Suppressor macrophage (primary cell): ENCODE measurements at places on chromosomes 2 and 18.

- DNase-seq = no peak
Measured at GRCh38 chr2:25361261-25362048, 19.7 kb upstream of the DNMT3A start.

GRCh38 chr2:170585067-170585466 is 130.1 kb upstream of the SP5 start:
- DNase-seq = no peak

- DNase-seq = no peak
Measured at GRCh38 chr2:8753609-8754008, 71.8 kb downstream of the ID2 start.

DNA sequence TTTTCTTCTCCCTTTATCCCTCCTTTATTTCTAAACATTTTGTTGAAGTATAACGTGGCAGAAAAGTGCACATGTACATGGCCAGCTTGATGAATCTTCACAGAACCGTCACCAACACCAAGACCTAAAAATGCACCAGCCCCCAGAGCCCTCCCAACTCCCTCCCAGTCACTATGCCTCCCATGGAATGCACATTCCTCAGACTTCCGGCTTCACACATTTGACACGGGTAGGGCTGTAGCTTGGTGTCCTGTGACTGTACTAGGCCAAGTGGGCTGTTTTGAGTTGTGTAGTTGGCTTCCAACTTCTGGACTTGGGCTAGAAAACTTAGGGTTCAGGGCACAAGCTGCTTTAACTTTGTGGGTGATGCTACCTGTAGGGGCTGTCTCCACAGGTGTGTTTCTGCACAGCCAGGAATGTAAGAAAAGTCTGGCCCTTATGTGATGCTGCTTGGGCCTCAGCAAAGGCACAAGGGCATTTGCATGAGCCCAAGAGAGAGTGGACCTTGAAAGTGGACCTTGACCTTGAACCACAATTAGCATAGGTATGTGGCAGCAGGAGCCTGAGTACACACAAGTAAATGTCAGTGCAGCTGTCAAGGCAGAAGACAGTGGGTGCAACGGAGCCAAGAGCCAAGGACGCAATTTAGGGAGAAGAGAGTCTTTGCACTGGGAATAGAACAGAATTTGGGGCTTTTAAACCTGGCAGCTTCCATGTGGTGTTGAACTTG is 78.4 kb downstream of the SEPTIN10 start:
- DNase-seq = no peak

GRCh38 chr2:234071664-234072063 is 21.2 kb downstream of the SPP2 start:
- peak; percentile 11 for DNase-seq

- DNase-seq = no peak
Measured at GRCh38 chr2:71599646-71600236, 146.4 kb downstream of the DYSF start.

DNA sequence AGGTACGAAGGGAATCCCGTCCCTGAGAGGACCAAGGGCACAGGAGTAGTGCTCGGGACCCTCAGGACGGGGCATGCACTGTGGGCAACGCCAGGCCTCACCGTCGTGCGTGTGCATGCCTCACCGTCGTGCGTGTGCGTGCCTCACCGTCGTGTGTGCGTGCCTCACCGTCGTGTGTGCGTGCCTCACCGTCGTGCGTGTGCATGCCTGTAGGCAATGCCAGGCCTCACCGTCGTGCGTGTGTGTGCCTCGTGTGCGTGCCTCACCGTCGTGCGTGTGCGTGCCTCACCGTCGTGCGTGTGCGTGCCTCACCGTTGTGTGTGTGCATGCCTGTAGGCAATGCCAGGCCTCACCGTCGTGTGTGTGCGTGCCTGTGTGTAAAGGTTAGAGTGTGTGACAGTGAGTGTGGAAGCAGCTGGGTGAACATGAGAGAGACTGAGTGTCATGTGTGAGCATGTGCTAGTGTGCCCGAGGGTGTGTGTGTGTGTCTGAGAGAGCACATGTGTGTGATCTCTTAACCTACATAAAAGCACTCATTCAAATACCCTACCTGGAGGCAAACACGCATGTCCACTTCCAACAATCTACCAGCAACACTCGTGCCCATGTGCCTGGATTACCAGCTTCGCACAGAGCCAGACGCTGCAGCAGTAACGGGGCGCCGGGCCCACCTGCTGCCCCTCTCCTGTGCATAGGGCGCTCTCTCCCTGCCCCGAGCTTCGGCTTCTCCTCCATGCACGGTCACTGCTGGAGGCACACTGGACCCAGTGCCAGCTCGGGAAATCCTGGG is 36.3 kb downstream of the ZNF516 start:
- no peak for DNase-seq

- no peak for DNase-seq
Measured at GRCh38 chr2:42223855-42224268, 54.7 kb downstream of the EML4 start.

DNA sequence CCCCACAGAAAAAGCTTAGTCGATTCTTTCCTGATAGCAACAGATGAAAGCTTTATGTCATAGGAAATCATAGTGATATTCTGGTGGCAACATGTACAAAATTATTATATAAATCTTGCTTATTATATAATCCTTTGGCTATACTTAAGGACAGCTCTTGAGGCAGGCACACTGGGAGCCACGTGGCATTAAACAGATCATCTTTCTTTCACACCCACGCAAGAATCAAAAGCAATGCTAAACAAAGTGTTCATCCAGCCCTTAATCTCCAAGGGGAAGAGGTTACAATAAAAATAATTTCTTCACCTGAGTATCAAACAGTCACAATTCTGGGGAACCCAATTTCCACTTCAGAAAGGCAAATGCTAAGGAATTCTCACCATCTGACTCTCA is 57.8 kb downstream of the CYB5A start:
- peak; percentile 16 for DNase-seq

DNA sequence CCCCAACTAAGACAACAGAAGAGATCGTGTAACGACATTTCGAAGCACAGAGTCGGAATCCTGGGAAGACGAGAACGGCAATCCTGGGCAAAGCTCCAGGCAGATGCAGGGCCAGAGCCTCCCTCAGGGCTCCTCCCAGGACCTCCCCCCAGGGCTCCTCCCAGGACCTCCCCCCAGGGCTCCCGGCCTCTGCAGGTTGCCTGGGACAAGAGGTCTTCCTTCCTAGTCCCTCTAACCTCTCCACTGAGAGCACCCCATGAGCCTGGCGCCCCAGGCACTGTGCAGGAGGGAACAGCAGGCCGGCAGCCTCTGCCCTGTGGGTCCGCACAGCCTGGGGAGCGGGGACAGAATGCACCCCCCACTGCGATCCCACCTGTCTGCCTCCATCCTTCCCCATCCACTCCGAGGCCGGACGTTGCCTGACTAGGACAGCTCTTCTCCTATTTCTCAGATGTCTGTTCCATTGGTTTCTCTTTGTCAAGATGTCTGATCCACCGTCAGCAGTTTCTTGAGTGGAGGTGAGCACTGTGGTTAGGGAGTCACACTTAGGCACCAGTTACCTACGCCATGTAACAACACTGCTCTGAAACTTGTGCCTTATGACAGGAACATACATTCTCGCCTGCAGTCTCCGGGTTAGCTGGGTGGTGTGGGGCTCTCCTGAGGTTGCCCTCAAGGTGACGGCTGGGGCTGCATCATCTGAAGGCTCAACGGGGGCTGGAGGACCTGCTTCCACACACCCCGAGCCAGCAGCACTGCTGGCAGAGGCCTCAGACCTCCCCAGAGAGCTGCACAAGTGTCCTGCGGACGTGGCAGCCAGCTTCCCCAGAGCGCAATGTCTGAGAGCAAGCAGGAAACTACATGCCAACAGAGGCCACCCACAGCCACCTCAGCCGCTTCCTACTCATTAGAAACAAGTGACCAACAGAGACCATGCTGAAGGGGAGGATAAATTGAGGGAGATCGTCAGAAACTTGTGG is 28.9 kb downstream of the ADI1 start:
- peak; percentile 42 for DNase-seq

DNA sequence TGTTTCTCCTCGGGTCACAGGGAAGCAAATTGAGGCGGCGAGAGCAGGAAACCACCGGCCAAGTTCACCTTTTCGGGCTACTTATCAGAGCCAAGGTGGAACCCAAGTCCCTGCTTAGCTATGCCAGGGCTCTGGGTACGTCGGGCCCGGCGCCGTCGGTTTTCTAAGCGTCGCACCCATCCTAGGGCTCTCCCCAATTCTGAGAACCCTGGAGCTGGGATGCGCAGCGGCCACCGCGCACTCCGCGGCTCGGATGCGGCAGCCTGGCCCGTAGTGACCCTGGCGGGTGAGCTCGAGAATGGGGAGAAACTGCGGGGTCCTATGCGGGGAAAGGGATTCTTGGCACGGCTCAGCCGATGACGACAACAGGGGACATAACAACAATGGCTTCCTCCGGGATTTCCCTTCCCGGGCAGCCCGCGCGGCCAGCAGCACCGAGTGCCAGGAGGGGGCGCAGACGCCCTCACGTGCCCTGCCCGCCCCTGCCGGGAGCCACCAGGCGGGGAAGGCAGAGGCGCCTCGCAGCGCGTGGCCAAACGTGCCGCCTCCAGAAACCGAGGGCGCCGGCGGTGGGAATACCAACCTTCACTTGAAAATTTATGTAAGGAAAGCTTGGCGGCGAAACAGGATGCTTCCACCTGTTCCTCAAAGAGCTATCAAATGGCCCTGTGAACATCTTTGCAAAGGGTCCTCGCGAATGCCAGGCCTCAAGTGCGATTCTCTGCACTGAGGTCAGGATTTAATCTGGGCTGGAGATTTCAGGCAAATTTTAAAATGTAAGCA is 2.1 kb upstream of the SLC30A3 start:
- peak; percentile 88 for DNase-seq

- no peak for DNase-seq
Measured at GRCh38 chr2:19706332-19706731, 195.5 kb downstream of the TTC32 start.

DNA sequence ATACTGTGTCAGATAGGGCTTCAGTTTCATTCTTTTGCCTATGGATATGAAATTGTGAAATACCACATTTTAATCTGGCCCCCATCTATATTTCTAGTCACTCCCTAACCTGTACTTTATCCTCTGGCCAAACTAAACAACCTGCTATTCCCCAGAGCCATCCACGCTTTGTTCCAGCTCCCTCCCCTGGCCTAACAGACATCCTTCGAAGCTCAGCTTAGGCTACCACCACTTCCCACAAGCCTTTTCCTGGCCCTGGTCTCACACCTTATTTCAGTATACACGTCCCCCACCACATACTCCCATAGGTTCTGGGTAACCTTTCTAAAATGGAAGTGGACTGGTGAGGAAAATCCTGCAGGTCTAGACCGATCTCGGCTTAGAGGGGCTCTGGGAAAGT is 55.4 kb downstream of the MAP4K3 start:
- no peak for DNase-seq

DNA sequence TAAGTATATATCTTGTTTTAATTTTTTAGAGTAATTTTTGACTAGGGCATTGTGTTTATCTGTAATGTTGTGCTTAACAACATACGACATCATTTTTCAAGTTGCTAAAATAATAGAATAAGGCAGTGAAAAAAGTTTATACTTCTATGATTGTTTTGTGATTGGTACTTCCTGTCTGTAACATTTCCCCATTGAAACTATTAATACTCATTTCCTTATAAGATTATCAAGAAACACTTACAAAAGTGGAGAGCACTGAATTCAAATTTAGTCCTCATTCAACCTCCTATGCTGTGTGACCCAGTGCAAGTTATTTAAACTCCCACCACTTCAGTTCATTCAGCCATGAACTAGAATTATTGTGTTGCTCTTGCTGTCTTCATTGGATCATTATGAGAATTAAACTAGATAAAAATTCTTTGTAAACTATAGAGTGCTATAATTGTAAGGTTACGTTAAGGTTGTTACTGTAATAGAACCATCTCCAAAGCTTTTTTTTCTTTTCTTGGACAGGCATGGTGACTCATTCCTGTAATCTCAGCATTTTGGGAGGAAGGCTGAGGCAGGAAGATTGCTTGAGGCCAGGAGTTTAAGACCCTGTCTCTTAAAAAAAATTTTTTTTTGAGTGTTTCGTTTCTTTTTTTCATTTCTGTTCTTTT is 2.8 kb downstream of the ETAA1 start:
- no peak for DNase-seq

DNA sequence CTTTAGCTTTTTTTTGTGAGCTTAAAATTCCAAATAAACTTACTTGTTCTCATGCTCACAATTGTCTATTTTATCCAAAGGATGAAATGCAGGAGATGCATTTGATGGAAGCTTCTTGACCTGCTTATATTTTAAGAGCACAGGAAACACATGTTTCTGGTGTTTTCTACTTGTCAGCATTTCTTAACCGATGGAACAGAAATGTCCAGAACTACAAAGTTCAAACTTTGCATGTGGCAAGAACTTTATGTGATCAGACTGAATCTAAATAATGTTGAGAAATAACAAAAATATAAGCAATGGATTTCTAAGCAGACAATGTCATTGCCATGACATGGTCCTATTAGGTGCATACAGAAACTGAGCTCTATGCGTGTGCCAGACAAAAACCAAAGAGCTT is 9.9 kb upstream of the CTLA4 start:
- DNase-seq = no peak

GRCh38 chr2:200459101-200459500 is 50.8 kb downstream of the KCTD18 start:
- DNase-seq = no peak

DNA sequence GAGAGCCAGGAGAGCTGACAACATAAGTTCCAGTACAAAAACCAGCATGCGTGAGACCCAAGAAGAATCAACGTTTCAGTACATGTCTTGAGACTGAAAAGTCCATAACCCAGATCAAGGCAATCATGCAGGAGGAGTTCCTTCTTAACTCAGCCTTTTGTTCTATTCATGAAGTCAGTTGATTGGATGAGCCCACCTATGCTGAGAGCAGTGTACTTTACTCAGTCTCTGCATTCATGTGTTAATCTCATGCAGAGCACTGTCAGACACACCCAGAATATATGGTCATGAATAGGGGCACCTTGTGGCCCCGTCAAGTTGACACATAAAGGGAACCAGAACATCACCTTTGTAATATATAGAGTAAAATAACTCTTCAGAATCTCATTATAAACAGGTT is 653.6 kb upstream of the CNTNAP5 start:
- DNase-seq = no peak

GRCh38 chr2:225649274-225649673 is 249.8 kb downstream of the NYAP2 start:
- DNase-seq = no peak

DNA sequence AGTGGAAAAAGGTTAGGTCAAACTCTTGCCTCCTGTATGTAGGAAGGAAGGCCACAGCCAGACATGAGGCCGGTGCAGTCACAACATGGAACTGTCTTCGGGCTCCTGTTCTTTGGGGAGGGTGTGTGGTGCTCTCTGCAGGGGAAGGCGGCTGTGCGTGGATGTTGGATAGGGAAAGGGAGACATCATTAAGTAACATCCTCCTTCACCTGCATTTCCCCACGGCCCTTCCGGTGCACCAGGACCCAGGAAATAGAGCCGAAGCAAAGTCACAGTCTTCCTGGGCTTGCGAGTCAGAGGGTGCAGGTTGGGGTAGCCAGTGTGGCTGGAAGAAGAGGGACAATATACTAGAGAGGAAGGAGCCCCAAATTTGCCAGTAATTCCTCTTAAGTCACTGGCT is 78.9 kb upstream of the SMAD7 start:
- DNase-seq = no peak

- peak; percentile 6 for DNase-seq
Measured at GRCh38 chr2:201779901-201780673, 646 bp downstream of the ALS2 start.

- DNase-seq = no peak
Measured at GRCh38 chr2:235165136-235165535, 213.3 kb downstream of the SH3BP4 start.

GRCh38 chr18:3912705-3913104 is 462.7 kb downstream of the TGIF1 start:
- no peak for DNase-seq
